ENCODE measurements at places on chromosomes 3 and 15. TPM values are rescaled to one million over a fixed set of nuclear protein-coding genes. Genes with fewer than 3 reads are reported as not detected.

The PRSS50 gene
- total RNA-seq, result not detected

The CHRM5 gene
- total RNA-seq, result not detected

The BUB1B gene
- total RNA-seq, result 40.1 TPM

The TSC22D2 gene
- total RNA-seq, result 12.1 TPM

The ZNF445 gene
- total RNA-seq, result 6.6 TPM

The MAN2C1 gene
- total RNA-seq, result 144 TPM

The TRPM1 gene
- total RNA-seq, result under 0.01 TPM

The HYKK gene
- 3.3 TPM for total RNA-seq

The ADIPOQ gene
- total RNA-seq, result not detected

The PLSCR2 gene
- total RNA-seq, result not detected

The IRAK2 gene
- 5.5 TPM for total RNA-seq

The FGF7 gene
- total RNA-seq, result 94.4 TPM

The GREM1 gene
- 2.2 TPM for total RNA-seq

The AMIGO3 gene
- total RNA-seq, result 1.2 TPM

The GPR156 gene
- total RNA-seq, result 0.37 TPM

The DPPA4 gene
- not detected for total RNA-seq

The CAMP gene
- total RNA-seq, result not detected

Measured in subcutaneous preadipocyte (primary cell).